Astrocyte of the cerebellum (primary cell): ENCODE measurements at places on chromosomes 4 and X.

DNA sequence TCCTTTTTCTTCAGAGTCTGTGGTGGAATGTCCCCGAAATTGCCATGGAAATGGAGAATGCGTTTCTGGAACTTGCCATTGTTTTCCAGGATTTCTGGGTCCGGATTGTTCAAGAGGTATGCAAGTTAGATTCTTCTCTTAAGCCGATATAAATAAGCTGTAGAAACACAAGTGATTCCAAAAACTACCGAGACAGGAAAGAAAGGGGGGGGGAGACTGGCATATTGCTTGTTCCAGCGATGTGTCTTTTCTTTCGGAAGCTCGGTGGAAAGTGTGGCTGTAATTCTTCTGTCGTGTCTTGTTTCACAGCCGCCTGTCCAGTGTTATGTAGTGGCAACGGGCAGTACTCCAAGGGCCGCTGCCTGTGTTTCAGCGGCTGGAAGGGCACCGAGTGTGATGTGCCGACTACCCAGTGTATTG, 236.9 kb downstream of the DCTD start:
- DNase-seq = peak; percentile 22

GRCh38 chr4:67558493-67558892, at the start of gene STAP1:
Gene STAP1 (plus strand): TSS chr4:67558727. CDS start chr4:67558810, 83 bp downstream.
- no peak for DNase-seq

DNA sequence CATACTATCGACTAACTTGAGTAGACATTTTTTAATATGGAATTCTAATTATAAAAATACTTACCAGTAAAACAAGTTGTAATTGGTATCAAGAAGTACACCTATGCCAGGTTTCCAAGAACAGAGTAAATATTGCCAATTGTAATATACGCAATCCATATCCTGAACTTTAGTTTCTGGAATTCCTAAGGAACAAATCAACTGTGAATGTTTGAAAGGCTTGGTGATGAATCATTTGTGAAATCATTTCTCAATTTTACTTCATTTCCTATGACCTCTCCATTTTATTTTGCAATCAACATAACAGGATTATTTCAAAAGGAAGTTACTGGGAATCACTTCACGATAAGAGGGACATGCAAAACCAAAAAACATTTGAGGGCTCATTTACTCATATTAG, 3.7 kb downstream of the IL13RA2 start:
- no peak for DNase-seq

- no peak for DNase-seq
Observed at GRCh38 chr4:123163501-123163900, 233.1 kb upstream of the SPRY1 start.

DNA sequence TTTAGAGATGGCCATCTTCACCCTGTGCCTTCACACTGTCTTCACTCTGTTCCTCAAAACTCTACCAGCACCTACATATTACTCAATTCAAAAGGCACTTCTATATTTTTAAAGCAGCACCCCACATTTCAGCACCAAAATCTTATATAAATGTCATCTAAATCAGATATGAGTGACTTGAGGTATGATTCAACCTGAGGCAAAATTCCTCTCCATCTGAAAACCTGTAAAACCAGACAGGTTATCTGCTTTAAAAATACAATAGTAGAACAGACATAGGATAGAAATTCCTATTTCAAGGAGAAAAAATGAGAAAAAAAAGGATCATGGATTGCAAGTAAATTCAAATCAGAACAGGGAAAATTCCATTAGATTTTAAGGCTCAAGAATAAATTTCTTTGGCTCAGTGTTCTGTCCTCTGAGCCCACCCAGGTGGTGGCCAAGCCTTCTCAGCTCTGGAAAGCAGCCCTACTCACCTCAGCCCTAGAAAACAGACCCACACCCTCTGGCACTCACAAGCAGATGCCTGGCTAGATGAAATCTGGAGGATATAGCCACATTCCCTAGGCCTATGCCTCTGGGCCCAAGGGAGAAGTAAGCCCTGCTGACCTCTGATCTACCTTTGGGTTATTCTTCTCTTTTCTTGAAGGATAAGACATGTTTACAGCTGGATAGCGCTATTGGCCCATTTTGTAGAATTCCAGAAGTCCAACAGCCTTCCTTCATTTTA, 240.4 kb upstream of the ZCCHC13 start:
- no peak for DNase-seq

DNA sequence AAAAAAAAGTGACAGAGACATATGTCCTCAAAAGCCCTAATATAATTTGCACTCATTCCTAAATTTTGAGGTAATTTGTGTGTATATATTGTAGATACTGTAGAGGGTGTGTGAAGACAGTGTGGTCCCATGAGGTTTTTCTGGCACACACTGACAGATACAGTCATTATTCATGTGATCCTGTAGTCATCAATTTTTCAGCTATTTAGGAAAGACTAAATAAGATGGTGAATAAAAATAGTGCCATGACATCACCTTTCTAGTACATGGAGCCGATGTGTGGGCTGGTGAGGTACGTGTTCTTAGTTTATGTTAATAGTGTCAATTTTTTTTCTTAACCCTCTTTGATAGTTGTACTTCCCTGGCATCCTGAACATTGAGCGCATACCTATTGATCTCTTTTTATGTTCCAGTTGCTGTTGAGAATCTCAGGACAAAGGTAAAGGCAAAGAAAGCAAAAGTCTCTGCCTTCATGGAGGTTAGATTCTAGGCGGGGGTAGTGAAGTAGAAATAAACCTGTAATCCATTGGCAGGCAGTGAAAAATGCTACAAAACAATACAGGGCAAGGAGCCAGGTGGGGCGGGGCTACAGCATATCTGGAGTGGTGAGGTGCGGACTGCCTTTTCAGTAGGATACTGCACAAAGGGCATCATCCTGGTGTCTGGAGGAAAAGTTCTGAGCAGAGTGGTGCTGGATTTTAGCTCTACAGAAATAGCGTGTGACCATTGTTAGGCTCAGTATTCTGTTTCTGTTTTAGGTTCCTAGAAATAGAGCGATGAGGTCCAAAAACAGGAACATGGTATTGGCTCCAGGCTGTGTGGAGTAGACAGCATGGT, 93.8 kb downstream of the ARHGAP10 start:
- no peak for DNase-seq

GRCh38 chr4:31539284-31540069, 819.3 kb downstream of the PCDH7 start:
- DNase-seq = peak; percentile 50

DNA sequence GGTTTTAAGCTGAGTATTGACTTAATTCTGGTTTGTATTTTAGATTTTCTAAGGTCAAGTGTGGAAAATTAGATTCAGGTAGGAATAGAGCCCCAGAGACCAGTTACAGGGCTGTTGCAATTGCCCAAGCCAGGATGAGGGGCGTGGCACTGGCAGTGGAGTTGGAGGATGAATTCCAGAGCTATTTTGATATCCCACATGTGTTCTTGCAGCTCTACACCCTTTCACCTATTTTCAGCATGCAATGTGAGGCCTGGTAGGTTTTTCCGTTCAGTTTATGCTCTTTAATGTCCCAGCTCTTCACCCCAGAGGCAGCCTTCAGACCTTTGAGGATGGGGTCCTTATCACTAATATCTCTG, 17.9 kb upstream of the OGT start:
- no peak for DNase-seq

- DNase-seq = no peak
Observed at GRCh38 chr4:145178740-145179280, 1.6 kb downstream of the OTUD4 start.

DNA sequence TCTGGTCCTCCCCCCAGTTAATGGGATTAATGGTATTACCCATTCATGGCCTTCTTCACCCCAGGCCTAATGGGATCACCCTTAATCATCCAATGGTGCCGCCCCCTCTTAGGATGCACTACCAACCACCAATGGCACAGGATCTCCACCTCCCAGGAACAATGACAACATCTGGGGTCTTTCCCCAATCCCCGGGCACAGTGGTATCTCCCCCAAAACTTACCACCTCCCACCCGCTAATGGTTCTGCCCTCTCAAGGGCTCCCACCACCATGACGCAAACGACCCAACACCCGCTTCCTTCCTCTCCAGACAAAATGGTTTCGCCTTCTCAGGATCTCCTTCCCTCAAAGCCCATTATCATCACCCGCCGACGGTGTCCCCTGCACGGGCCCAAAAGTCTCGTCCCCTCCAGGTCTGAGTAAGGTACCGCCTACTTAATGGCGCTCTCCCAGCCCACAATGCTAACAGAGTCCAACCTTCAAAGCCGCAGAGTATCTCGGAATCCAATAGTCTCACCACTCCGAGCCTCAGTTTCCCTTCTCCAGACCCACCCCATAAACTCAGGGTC, 458 bp downstream of the GRIPAP1 start:
- DNase-seq = no peak

GRCh38 chrX:16461968-16462367, 188.0 kb upstream of the S100G start:
- no peak for DNase-seq

GRCh38 chr4:5843573-5844530, 49.0 kb downstream of the CRMP1 start:
- DNase-seq = no peak

GRCh38 chr4:120704538-120704937, 218.0 kb downstream of the PRDM5 start:
- no peak for DNase-seq

GRCh38 chrX:70042399-70043371, 7.1 kb downstream of the AWAT2 start:
- no peak for DNase-seq

DNA sequence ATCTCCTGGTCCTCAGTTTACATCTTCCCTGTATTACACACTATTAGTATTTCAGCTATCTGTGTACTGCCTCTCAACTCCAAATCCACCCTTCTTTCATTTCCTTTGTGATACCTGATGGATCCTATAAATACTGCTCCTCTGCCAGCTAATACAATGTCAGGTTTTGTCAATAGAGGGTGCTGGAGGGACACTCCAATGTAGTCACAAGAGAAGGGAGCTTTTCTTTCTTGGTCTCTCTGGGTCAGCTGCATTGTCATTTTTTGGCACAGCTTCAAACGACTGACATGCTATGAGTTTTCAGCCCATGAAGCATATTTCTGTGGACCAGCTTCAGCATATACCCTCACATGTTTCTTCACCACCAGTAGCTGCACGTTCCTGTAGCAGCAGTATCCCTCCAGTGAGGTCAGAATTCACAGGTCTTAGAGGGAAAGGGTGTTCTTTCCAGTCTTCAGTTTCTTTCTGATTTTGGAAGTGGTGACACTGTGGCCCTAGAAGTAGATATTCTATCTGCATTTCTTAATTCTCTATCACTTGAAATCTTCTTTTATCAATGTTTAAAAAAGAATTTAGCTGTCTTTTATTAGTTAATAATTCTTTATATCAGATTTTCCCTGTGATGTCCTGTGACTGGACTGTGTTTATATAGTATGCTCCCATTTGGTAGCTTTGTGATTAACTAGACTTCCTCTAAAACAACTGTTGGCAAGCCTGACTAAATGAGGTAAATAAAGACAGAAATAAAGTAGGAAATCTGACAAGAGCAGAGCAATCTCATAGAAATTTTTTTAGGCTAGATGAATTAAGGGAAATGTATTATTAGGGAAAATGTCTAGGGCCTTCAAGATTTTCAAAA, 60.6 kb downstream of the GABRA2 start:
- DNase-seq = peak; percentile 26

DNA sequence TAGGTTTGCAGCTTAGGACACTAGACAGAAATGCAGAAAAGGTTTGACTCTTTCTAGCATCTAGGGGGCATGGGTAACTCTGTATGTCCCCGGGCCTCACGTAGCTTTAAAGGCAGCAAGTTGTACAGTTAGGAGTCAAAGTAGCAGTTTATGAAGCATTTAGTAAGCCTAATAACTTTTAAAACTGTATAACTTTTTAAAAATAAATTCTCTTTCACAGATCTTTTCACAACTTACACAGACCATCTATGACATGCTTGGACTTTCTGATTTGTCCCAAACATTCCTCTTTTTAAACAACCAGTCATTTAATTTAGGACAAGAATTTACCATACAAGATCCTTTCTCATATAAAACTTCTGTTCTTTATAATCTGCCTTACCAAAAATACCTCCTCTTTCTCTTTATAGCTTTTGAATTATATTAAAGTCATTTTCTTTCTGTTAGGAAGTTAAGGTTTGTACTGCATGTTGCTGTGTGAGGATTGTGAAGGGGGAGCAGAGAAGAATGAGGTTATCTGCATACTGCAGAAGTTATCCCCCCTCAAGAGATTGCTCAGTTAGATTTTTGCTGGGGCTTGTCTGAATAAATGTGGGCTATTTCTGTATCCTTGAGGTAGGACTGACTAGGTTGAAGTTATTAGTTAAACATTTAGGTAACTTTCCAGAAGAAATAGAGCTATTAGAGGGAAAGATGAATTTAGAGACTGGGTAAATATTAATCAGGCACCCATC, 94.3 kb downstream of the CPE start:
- DNase-seq = no peak

DNA sequence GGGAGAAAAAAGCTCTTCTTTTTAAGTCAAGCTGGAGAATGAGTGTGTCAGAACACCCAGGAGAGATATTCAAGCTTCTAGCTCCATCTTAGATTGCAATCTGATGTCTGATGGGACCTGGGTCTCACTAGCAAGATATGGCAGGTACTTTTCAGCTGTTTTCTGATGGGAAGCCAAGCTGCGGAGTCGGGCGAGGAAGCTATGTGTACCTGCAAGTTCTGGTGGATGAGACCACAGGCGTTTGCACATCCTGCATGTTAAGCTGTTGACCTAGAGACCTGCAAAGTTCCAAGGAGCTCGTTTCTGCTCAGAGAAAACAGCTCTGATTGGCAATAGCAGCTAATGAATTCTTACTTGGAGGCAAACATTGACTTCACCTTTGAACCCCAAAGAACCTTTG, 167.3 kb upstream of the GATB start:
- no peak for DNase-seq

DNA sequence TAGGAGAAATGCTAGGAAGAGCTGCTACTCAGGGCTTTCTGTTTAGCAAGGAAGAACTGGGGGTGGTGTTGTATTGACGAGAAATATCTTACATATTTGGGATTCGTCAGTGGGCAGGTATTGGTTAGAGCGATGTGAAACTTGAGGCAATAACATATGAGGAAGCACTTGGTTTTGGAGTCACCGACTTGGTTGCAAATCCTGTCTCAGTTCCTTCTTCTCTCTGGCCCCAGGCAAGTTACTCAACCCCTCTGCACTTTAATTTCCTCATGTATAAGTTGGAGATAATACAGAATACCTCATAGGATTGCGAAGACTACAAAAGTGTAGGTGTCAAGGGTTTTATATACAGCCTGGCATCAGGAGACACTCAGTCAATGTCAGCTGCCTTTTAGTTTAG, 34.1 kb downstream of the GPAT3 start:
- DNase-seq = no peak

DNA sequence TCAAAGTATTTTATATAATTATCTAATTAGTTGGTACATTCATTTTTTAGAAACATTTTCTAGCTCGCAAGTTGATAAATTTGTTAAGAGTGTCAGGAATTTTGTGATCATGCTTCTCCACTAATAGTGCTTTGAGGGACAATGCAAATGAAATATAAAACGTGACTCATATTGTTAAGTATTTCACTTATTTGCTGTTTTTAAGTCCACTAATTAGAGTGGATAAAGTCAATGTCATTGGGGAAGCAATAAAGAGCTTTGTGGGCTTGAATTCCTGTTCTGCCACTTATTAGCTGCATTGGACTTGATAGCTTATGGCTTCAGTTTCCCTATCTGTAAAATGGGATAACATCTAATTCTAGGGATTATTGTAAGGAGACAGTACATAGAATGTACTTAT, 26.5 kb upstream of the ANAPC4 start:
- no peak for DNase-seq
